ENCODE measurements at places on chromosomes 11 and 22.

DNA sequence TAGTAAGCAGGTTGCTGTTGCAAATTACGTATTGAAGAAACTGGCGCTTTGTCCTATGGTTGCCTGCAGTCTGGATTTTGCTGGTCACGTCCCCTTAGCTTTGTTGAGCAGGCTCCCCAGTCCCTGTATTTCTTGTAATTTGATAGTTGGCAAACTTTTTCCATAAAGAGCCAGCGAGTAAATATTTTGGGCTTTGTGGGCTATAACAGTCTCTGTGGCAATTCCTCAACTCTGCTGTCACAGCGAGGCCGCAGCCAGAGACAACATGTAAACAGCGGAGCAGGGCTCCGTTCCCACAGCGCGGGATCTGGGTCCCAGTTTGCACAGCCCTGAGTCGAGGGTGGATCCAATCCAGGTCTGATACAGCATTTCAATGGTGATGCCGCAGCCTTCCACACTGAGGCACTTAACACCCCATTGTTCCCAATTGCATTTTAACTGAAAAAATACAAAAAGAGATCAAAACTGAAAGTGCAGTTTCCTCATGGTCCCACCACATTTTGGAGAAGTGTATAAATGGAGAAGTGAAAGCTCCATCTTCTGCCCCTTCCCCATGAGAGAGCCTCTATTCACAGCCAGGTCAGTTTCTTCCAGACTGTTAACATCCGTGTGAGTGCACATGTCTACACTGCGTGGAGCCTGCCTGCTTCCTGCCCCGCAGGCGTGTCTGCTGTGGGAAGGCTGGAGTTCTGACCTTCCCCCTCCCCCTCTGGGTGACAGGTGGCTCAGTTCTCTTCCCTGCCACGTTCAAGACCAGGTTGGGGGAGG lies 89.1 kb downstream of the RPS6KA4 start:
- DNase-seq, result peak; percentile 74

- peak; percentile 89 for DNase-seq
Observed at GRCh38 chr11:64767344-64768299, 7.8 kb upstream of the PYGM start.

- no peak for DNase-seq
Observed at GRCh38 chr11:117725048-117725734, 71.8 kb downstream of the DSCAML1 start.

DNA sequence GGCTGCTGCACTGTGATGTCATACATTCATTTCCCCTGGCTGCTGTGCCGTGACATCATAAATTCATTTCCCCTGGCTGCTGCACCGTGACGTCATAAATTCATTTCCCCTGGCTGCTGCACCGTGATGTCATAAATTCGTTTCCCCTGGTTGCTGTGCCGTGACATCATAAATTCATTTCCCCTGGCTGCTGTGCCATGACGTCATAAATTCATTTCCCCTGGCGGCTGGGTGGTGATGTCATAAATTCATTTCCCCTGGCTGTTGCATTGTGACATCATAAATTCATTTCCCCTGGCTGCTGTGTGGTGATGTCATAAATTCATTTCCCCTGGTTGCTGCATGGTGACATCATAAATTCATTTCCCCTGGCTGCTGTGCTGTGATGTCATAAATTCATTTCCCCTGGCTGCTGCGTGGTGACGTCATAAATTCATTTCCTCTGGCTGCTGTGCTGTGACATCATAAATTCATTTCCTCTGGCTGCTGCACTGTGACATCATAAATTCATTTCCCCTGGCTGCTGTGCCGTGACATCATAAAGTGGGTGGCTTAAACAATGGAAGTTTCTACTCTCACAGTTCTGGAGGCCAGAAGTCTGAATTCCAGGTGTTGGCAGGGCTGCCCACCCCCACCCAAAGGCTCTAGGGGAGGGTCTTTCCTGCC lies 301.1 kb downstream of the SHANK2 start:
- no peak for DNase-seq
